ENCODE measurements at places on chromosomes 16 and 17.

- no peak for DNase-seq
Measured at GRCh38 chr17:80364091-80364691, 50.8 kb upstream of the ENDOV start.

GRCh38 chr17:80742091-80742490 lies 197.5 kb downstream of the RPTOR start:
- DNase-seq = no peak

GRCh38 chr17:60416368-60416925 lies 5.8 kb upstream of the CHCT1 start:
- no peak for DNase-seq

GRCh38 chr17:38459567-38459966 lies 31.3 kb downstream of the ARHGAP23 start:
- DNase-seq = no peak

DNA sequence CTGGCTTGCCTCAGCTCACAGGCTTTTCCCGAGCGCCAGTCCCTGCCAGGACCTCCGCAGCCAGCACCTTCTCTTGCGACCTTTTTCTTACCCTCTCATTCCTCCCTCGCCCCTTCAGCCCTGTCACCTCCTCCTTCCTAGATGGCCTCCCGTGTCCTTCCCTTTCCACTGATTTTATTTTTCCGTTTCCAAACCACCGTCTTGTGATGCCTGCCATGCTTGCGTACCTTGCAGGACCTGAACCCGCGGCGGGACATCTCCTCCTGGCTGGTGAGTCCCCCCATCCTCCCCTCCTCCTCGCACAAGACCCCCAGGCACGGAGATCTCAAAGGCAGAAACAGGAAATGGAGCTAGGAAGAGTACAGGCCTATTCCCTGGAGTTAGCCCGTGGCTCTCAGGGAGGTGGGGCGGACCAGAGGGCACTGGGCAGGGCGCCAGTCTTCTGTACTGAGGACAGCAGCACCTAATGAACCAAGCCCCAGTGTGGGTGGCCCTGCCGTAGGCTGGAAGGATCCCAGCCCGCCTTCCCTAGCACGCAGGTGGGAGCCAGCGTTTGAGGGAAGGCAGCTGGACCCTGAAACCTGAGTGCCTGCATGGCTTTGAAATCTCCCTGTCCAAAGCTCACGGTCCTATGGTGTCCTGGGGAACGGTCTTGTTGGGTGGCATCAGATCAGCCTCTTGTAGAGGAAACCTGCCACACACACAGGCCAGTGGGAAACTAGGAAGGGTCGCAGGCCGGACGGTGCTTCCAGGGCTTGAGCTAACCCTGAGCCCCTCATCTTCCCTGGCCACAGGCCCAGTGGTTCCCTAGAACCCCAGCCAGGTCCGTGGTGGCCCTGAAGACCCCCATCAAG lies 612 bp downstream of the CISD3 start:
- no peak for DNase-seq

DNA sequence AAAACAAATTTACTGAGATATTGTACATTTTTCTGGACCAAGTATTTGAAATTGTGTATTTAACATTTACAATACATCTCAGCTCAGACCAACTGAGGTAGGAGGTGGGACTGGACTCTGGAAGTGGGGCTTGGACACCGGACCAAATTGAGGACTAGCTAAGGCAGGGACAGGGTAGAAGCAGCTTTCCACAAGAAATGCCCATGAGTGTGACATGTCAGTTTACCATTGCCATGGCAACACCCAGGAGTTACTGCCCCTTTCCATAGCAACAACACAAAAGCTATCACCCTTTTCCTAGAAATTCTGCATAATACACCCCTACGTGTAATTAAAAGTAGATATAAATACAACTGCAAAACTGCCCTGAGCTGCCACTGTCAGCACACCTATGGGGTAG lies 191.5 kb upstream of the ASIC2 start:
- DNase-seq = no peak

GRCh38 chr17:29590411-29591145 lies 1.1 kb upstream of the GIT1 start:
- no peak for DNase-seq

GRCh38 chr17:47012457-47012856 lies 33.4 kb upstream of the RPRML start:
- no peak for DNase-seq

DNA sequence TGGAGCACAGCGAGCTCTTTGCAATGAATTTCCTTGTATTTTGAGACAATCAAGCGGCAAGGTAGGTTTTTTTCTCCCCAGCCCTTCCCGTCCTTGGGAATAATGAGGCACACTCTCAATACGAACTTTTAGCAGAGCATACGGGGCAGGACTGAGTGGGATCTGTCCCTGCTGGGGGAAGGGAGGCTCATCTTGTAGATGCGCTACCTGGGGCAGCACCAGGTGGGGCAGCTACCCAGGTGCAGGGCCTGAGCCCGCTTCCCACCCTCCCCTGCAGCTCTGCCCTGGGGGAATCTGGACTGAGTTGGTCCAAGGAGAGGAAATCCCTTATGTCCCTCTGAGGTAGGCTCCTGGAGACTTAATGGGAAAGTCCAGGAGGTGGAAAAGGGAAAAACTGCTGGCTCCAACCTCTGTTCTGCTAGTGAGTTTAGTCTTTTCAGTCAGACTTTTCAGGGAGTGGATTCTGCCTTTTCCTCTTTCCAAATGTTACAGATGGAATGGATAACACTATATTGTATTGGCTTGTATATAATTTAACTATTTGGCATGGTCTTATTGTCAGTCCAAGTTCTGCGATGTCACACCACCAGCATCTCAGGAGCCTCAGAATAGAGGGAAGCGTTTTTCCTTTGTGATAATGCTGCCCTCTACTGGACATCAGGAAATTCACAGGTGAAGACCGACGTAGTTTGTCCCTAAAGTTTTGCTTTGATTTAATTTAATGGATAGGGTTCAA lies 9.6 kb upstream of the CES1 start:
- no peak for DNase-seq

DNA sequence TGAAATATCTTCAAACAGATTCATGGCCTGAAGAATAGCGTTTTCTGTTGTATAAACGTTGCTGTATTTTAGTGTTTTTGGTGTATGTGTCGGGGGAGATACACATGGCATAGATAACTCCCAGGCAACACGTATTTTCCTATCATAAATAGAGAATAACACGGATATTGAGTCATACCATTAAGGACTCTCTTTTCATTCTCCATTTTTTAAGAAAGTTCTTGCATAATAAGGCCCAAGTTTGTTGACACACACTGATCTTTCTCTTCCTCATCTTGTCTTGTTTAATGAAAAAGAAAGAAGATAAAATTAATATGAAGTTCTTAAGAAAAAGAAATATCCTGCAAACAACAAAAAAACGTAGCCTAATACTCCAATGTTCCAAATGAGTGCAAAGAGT lies 13.4 kb downstream of the ABCA8 start:
- no peak for DNase-seq

DNA sequence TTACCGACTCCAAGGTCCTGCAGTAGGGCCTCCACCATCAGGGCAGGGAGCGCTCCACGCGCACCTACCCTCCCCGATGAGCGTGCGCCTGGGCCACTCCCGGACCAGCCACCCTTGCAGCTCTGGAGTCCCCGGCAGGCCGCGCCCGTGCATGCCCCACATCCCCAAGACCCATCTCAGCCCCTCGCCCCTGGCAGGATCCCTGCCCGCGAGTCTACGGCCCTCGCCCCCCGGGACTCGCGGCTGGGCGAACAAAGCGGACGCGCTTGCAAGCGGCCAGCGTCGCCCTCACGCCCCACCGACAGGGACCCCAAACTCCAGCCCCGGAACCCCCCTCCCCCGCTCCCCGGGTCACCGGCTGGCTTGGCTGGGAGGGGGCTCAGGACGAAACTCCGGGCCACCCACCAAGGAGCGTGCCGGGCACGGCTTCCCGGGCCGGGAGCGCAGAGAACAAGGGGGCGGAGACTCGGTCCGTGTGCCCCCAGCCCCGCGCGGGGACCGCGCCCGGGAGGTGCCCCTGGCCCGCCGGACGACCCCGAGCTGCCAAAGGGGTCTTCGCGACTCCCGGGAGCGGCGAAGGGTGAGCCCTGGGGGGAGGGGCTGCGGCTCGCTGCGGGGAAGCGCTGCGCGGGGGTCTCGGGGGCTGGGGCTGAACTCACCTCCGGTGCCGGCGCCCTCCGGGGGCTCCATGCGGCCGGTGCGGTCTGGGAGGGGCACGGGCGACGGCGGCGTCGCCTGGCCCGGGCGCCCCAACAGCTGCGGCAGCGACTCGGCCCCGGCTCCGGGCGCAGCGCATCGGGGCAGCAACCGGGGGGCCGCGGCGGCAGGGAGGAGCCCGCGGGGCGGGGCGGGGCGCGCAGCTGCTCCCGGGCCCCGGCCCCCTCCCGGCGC lies at the start of gene DBNDD1:
Gene DBNDD1, minus strand, starts transcription at position 805 of the 891 bp plus-strand sequence. Its CDS starts 115 bp downstream, at position 690.
- no peak for DNase-seq

Data from stimulated activated CD8-positive, alpha-beta memory T cell treated with anti-CD3 and anti-CD28 coated beads, Interleukin-15, amount 100 ng/mL, for 1 hour (primary cell).